ENCODE measurements at places on chromosomes 11 and 22.

DNA sequence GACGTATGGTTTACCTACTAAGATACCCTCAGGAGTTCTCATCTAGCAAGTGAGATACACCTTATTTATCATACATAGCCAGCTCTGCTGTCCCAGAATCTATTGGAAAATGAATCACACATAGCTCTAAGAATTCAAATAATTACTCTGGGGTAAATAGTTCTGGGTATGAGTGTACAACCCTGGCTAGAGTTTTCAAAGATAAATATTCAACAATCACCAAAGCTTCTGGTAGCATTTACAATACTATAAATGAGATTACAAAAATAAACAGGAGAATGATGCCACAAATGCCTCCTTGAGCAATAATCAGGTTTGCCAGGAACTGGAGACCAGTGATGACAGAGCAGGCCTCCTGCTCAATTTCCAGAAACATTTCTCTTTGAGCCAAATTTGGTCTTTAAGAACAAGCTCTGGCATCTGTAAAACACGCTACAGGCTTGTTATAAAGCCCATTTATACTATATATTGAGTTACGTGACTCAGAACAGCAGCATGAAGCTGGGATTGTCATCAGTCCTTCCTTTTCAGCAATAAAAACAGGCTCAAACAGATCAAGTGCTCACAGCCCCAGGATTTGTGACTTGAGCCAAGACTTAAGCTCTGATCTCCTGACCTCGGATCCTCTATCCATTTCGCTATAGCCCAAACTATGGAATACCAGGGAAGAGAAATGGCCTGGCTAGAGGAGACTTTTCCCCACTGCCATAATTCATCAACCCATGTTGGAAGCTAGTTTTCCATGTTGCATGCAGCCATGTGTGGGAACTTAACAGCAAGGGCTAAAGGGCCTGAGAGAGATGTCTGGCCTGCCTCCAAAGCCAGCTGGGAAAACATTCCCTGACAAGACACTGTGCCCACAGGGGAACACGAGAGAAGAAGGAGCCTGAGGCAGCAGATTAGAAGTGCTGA, 19.7 kb downstream of the RAB30 start:
- DNase-seq: no peak

DNA sequence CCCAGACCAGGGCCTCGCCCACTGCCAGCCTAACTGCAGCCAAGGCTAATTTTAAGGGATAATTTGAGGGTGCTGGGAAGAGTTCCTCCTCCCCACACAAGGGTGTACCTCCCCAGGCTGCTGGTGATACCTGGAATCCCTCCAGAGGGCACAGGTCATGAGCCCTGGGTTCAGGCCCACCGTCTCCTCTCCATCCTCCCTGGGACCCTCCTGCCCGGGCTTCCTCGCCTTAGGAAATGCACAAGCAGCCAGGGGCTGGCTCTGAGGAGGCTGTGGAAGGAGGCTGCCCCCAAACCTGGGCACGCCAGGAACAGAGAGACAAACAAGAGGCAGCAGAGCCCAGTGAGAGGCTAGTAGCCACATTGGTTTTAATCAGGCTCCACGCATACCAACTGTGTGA, 16.6 kb upstream of the TSKU start:
- no peak for DNase-seq

- DNase-seq: no peak
These were observed 153.0 kb downstream of the LRRC4C start for GRCh38 chr11:41306431-41306830.

DNA sequence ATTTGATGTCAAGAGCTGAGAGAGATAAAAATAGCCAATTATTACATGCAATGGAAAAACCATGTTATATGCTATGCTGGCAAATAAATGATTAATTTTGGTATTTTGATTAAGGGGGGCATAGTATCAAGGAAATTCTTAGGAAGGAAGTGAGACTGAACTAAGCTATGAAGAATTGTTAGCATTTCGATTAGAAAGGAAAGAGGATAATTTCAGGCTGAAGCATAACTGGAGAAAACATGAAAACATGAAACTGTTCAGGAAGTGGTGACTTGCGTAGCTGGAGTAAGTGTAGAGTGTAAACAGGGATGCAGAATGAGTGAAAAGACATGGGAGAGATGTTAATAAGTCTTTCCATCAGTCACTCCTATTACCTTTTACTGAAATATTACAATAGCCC, 6.4 kb downstream of the ACRV1 start:
- DNase-seq: no peak

DNA sequence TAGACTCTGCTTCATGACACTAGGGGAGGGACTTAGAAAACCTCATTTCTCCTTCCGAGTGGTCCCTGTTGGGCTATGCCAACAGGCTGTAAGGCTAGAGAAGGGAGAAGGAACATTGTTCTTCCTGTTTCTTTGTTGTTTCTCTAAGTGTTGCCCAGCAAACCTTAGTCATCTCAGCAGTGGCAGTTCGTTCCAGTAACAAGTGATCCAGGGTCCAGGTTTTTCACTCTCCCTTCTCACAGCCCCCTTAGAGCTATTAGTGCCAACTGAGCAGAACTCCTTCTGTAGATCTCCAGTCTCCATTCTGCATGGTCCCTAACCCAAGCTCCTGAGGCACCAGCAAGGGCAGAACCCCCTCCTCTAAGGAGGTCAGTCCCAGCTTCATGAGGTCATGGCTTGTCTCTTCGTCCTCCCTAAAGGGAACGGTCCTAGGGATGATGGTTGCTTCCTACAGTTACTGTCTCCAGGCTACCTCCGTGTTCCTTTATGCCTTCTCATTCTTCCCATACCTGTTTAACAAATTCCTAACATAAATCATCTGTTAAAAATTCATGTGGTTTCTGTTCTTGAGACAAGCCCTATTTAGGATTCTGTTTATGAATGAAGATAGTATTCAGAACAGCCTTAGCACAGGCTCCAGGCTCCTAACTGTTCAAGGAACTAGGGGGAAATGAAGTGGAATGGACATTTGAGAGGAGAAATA, 168.6 kb upstream of the UBASH3B start:
- DNase-seq: no peak

- no peak for DNase-seq
These were observed 156.8 kb downstream of the WNT11 start for GRCh38 chr11:76049511-76049910.

- no peak for DNase-seq
These were observed 2.9 kb upstream of the TUBGCP6 start for GRCh38 chr22:50247748-50248147.

DNA sequence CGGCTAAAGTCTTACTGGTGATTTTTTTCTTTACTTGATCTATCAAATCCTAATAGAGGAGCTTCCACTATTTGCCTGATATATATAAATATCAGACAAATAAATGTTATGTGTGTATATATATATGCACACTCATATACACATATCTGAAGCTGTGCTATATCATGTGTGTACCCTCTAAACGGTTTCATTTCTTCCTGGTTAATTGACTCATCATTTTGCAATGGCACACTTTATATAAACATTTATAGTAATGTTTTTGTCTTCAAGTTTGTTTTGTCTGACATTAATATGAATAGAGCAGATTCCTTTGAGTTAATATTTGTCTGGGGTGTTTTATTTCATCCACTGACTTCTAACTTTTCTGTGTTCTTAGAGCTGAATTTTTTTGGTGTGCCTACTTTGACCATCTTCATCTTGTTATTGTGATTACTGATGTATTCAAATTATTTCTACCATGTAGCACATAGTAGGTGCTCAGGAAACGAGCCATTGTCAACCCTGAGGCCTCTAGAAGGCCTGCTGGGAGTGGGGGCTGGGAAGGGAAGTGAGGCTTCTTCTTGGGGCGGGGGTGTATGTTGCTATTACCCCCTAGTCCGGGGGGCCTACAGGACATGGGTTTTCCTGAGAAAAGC, 82.6 kb downstream of the LRRC32 start:
- DNase-seq: no peak

- DNase-seq: no peak
These were observed 4.4 kb downstream of the AHNAK start for GRCh38 chr11:62542111-62542745.

GRCh38 chr11:11972730-11973341, 35.6 kb downstream of the DKK3 start:
- no peak for DNase-seq

- DNase-seq: peak; percentile 78
These were observed at the start of gene FAM89B for GRCh38 chr11:65572356-65573051. Gene FAM89B (plus strand): TSS chr11:65572538. CDS start chr11:65572670, 132 bp downstream.

GRCh38 chr11:3669128-3669527, 2.1 kb downstream of the CHRNA10 start:
- DNase-seq: no peak

GRCh38 chr11:70028147-70028855, 49.8 kb upstream of the ANO1 start:
- no peak for DNase-seq

- no peak for DNase-seq
These were observed 38.3 kb downstream of the C22orf31 start for GRCh38 chr22:29023172-29023796.

DNA sequence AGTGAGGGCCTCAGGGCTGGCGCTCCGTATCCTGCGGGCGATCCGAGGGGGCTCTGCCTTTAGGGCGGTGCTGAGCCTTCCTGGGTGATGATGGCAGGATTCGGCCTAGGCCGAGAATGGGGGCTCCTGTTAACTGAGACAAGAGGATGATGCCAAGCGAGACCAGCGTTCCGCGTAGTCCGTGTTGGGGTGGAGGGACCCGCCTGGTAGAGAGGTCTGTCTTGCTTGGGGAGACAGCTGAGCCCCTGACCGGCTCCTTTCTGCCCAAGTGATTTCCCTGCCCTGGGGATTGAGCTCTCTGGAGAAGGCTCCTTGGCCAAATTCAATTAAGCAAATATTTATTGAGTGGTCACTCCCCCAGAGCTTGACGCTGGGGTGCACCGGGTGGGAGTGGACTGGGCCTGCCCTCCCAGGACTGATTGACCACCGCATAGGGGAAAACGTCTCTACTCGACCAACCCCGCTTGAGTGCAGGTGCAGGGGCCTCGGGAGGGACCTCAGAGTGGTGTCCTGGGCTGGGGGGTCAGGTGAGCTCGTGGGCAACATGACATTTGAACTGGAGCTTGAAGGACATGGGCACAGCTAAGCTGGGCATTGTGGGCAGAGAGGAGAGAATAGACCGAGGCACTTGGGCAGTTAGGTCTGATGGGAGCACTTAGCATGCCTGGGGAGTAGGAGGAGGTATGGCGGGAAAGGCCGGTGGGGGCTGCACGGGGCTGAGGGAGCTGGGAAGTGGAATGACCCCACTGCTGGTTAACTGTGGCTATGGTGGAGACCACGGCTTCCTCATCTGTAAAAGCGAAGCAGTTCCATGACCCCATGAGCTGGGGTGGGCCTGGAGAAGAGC, 1.1 kb downstream of the GNAZ start:
- DNase-seq: no peak

DNA sequence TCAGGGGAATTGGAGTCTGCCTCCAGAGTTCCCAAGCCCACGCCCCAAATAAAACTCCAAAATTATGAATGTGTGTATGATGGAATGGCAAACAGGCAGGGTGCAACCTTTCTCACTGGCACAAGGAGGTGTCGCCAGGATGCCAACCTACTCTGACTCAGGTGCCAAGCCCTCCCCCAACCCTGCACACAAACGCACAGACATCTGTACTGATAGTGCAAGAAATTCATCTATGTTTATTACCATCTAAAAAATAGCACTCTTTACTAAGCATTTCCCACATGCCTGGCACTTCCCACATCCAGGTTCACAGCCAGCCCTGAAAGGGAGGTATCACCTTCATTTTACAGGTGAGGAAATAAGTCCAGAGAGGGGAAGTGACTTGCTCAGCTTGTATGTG, 1.2 kb downstream of the PLA2G3 start:
- no peak for DNase-seq

DNA sequence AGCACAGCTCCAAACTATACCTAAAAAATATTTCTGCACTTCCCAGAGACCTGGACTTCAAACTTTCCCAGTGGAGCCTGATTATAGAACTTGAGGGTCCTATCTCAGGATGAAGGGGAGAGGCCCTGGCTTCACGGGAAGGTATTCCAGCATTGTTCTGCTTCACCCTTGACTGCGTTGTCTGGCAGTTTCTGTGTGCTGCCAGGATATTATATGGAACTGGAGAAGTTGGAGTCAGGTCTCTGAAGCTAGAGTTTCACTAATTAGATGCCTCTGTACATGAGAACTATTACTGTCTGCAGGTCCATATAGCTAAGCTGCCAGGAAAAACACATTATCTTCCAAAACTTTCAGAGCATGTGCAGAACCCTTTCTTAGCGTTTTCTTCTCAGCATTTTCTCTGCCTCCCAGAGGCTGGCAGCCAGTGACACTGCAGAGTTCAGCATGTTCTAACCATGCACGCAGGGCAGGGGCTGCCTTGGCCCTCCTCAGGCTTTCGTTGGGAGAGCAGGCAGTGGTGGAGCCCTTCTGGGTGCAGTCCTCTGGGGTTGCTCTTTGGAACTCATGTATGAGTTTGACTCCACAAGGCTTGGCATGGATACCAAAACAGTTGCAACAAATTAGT, 99.3 kb downstream of the CWC15 start:
- DNase-seq: no peak

DNA sequence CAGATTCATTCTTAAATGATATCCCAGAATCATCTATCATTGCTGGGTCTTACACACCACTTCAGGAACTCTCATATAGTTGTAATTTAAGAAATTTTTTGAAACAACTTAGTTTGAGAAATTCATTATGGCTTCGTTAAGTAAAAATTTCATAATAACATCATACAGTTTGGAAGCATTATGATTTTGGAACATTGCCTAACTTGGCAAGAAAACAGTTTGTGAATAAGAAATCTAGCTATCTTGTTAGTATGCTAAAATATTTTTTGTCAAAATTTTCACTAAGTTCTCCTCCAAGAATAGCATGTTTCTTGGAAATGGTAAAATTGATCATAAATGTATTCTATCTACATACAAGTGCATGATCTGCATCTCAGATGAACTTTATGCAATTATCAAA, 217.7 kb downstream of the CNTN5 start:
- no peak for DNase-seq

DNA sequence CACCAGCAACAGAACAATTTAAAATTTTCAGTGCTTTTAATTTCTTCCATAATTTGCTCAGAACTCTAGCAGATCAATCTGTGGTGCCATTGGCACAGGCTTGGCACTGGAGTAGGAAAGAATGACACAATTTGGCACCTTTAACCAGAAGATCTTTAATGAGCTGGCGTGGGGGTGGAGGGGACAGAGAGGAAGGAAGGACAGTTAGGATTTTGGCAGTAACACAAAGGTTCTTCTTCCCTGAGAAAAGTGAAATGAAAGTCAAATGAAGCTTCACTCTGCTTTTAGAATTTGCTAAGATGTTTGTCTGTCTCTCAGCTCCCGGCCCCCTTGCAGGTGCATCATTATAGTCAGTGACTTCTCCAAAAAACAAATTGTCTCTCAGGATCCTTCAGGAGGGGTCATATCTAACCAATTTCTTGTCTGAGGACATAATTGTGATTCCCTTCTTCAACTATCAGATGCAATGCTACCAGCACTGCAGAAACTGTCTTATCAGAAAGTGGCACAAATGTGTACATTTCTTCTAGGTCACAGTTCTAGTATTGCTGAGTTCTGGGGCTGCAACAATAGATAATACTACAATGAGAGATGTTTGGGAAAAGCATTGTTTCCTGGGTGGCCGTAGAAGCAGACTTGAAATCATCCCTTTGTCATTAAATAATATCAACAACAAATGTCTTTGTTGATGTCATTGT, 66.8 kb downstream of the CSTPP1 start:
- no peak for DNase-seq
